ENCODE measurements at places on chromosomes 13 and 19. TPM values are rescaled to one million over a fixed set of nuclear protein-coding genes. Genes with fewer than 3 reads are reported as not detected.
A peak's percentile ranks its signal among the peaks of the same experiment; 100 is the strongest.

GRCh38 chr13:21060338-21061028 lies 903 bp downstream of the LATS2 start:
- peaks cover 7% of the 10 kb centered on the region for H3K4me1 ChIP-seq
- H3K27me3 ChIP-seq = peaks cover 48% of the 10 kb centered on the region
- no peak for DNase-seq
- H3K4me3 ChIP-seq = peak overlapping the region; percentile 57

DNA sequence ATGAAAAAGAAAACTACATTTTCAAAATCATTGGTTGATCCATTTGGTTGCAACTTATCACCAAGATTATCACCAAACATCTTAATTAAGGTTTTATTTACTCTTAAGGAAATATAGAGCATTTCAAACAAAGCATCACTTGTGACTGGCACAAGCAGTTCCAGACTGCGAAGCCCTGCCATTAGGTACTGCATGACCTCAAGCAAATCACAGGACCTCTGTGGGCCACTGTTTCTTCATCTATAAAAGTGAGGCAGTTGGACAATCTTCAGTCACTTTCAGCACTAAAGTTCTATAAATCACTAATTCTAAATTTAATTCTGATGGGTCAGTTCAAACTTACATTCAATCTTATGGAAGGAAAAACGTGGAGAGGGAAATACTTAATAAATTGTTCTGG lies 2.0 kb downstream of the ELF1 start:
- H3K36me3 ChIP-seq = peaks cover 31% of the 10 kb centered on the region
- peaks cover 53% of the 10 kb centered on the region for H3K4me1 ChIP-seq
- H3K4me3 ChIP-seq = peak overlapping the region; percentile 89
- no peaks in the 10 kb centered on the region for H3K27me3 ChIP-seq
- peak overlapping the region; percentile 96 for H3K27ac ChIP-seq

GRCh38 chr19:5484398-5485285 lies 29.4 kb downstream of the ZNRF4 start:
- H3K27ac ChIP-seq = no peak overlapping the region
- no peak for DNase-seq
- no peaks in the 10 kb centered on the region for H3K36me3 ChIP-seq
- peaks cover 2% of the 10 kb centered on the region for H3K27me3 ChIP-seq
- H3K4me3 ChIP-seq = no peak overlapping the region

DNA sequence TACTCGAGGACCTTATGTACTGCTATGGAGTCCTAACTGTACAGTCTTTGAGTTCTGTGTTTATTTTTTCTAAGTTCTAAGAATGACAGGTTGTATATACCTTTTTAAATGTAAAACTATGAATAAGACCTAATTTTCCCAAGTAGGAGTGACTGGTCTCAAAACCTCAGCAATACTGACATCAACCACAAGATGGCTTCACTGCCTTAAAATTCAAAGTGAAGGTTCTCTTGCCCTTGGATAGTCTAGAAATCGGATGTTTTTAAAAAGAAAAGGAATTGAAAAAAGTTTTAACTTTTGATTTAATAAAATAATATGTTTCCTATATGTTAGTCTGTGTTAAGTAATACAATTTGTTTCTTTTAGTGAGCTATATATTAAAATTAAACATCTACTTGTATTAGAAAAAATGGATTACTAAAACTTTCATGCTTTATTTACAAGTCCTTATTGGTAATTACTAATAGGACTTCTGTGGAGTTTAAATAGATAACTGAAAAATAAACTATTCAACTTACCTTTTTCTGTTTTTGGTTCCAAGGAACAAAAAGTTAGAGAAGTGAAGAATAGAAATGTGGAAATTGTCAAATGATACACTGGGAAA lies 52.0 kb downstream of the TDRD3 start:
- DNase-seq = peak; percentile 39
- H3K4me1 ChIP-seq = no peaks in the 10 kb centered on the region
- no peaks in the 10 kb centered on the region for H3K27me3 ChIP-seq
- no peak overlapping the region for H3K27ac ChIP-seq

GRCh38 chr13:27018344-27018861 lies 153.2 kb downstream of the USP12 start:
- no peak overlapping the region for H3K4me3 ChIP-seq
- H3K27ac ChIP-seq = no peak overlapping the region
- no peaks in the 10 kb centered on the region for H3K4me1 ChIP-seq
- H3K27me3 ChIP-seq = peaks cover 4% of the 10 kb centered on the region

- DNase-seq = no peak
- no peak overlapping the region for H3K27ac ChIP-seq
- peaks cover 15% of the 10 kb centered on the region for H3K4me1 ChIP-seq
- no peaks in the 10 kb centered on the region for H3K36me3 ChIP-seq
- H3K4me3 ChIP-seq = no peak overlapping the region
- peaks cover 36% of the 10 kb centered on the region for H3K27me3 ChIP-seq
Measured at GRCh38 chr19:18392926-18393325, 4.5 kb downstream of the LRRC25 start.

Gene CDC16
- 74.7 TPM for total RNA-seq

Gene CEACAM3
- total RNA-seq = not detected
